ENCODE measurements at places on chromosomes 12 and 14.

GRCh38 chr12:108694812-108695278, 36.5 kb downstream of the CORO1C start:
- DNase-seq: no peak

GRCh38 chr12:70660620-70661219, 23.5 kb upstream of the PTPRB start:
- DNase-seq: no peak

- no peak for DNase-seq
Measured at GRCh38 chr14:95317817-95318343, 1.8 kb downstream of the CLMN start.

DNA sequence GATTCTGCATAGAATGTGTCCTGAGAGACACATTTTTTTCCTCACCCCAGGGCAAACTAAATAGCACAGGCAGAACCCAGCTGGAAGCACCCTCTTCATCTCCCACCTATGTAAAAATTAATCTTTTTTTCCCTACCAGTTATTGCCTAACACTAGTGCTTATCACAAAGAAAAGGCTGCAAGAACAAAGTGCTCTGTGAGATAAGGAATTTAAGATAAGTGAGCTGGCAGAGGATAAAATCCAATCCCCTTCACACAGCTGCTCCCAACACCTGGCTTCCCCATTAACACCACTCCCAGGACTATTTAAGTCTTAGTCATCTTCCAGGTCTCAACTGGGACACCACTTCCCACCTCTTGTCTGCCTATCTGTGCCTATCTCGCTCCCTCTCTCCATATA, 75.2 kb downstream of the TTC9 start:
- no peak for DNase-seq

- no peak for DNase-seq
Measured at GRCh38 chr12:23352670-23353069, 596.8 kb downstream of the SOX5 start.

- DNase-seq: no peak
Measured at GRCh38 chr12:102602521-102602920, 122.2 kb upstream of the IGF1 start.

GRCh38 chr12:42281278-42281677, 43.2 kb upstream of the YAF2 start:
- no peak for DNase-seq

GRCh38 chr14:102980409-102980810, 57.9 kb downstream of the AMN start:
- DNase-seq: no peak

GRCh38 chr14:68589447-68590200, 203.2 kb downstream of the ZFP36L1 start:
- DNase-seq: no peak

DNA sequence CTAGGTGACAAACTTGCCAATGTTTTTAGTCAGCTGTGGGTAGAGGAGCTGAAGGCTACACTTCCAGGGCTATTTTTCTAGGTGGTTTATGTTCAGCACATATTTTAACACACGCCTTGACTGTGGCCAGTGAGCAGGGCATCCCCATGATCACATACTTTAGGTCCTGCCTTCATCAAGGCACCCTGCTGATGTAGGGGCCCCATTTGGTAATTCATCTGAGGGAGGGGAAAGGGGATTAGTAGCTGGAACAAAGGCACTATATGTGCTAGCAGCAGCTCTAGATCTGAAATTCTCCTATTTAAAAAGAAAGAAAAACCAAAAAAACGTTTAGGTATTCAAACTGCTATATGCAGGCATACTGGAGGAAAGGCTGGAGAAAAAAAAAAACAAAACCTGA, 14.5 kb downstream of the EGLN3 start:
- no peak for DNase-seq

DNA sequence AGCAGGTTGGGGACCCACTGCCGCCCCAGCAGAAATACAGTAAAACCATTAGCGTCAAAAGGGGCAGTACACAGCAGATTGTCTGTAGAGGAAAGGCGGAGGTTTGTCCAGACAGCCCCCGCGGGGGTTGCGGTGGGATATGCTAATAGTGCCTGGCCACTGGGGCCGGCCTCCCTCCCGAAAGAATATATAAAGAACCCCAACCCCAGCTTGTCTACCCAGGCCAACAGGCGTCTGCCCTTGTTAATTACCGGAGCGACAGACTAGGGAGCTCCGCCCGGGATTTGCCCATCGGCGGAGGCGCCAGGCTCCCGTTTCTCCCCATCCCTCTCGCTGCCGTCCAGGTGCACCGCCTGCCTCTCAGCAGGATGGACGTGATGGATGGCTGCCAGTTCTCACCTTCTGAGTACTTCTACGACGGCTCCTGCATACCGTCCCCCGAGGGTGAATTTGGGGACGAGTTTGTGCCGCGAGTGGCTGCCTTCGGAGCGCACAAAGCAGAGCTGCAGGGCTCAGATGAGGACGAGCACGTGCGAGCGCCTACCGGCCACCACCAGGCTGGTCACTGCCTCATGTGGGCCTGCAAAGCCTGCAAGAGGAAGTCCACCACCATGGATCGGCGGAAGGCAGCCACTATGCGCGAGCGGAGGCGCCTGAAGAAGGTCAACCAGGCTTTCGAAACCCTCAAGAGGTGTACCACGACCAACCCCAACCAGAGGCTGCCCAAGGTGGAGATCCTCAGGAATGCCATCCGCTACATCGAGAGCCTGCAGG, at the start of gene MYF5:
Gene MYF5 (plus strand): TSS at position 217 of the 774 bp plus-strand sequence. CDS start 152 bp downstream, at position 369.
- DNase-seq: no peak

- DNase-seq: no peak
Measured at GRCh38 chr12:27524839-27525753, 1.1 kb downstream of the PPFIBP1 start.

Measured in stimulated activated CD4-positive, alpha-beta T cell treated with anti-CD3 and anti-CD28 coated beads, Interleukin-2, amount 100 ng/mL, for 48 hours (primary cell).